ENCODE measurements at places on chromosomes 2 and 18.
A peak's percentile ranks its signal among the peaks of the same experiment; 100 is the strongest.

DNA sequence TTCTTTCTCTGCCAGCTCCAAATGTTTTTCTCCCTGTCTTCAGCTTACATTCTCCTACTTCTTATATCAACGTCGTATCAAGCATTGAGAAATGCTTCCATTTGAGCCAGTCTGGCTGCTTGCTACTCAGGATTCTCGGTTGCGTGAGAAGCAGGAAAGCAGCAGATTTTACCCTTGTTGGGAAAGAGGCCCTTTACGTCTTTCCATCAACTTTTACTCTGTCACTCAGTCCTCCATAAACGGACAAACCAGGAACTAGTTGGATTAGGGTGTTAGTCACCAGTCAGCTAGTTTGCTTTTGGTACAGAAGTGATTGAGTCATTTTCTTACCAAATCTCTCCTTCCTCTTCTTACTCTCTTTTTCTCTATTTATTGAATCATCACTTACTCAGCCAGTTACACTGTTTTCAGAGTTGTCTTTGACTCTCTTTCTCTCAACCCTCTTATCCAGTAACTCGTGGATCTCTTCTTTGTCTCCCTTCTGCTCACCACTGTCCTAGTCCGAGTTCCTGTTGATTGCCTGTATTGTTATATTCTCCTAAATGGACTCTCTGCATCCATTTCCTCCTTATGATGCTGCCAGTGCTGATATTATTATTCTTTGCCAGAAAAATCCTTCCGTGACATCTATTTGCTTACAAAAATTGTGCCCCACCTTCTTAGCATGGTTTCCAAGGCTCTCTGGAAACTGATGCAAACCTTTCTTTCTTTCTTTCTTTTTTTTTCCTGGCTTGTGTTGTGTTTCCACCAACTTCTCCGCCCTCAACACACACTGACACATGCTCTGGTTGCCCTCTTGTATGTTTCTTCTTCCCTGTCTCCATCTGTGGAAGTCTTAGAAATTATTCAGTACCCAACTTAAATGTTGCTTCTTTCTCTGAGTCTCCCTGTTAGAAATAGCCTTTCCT, 61.5 kb downstream of the VRK2 start:
- peak; percentile 92 for DNase-seq

DNA sequence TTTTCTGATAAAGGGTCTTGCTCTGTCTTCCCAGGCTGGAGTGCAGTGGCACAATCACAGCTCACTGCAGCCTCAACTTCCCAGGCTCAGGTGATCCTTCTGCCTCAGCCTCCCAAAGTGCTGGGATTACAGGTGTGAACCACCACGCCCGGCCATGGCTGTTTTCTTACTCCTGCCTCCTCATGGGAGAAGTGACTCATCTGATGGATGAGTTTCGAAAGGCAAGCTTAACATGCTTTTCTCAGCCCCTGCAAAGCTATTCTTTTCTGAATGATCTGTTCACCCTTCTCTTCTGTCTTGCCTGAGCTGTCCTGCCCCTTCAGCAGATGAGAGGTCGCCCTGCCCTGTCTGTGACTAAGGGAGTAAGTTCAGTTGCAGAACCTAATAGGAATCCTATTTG, 929 bp upstream of the CREG2 start:
- no peak for DNase-seq

- no peak for DNase-seq
These were observed 136.1 kb upstream of the TTC39C start for GRCh38 chr18:23878336-23878900.

DNA sequence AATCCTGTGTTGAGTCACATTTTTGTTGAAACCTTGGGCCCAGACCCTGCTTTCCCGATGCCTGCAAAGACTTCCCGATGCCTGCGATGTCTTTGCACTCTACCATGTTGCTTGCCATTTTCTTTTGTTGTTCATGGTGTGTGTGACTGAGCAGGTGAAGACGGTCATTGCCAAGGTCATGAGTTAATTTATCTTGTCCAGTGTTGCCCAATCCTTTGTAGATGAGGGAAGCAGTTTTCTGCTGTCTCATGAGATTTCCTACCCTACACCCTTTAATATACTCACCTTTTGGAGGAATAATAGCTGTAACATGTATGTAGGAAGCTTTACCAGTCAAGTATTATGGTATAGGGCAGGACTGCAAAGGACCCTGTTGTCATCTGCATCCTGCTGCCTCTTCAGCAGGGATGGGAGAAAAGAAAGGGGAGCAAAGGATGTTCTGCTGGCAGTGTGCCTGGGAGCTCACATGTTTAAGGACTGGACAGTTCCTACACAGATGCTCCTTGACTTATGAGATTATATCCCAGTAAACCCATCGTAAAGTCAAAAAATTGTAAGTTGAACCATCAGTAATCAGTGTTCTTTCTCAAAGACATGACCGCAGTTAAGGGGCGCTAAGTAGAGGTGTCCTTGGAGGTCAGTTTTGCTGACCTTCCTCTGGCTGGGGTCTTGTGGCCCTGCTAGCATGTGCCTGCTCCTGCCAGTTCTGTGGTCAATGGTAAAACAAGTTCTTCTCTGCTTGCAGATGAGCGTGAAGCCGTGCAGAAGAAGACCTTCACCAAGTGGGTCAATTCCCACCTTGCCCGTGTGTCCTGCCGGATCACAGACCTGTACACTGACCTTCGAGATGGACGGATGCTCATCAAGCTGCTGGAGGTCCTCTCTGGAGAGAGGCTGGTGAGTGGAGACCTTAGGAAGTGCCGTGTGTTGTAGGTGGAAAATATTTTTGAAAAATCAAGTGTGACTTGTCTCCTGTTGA, 124.8 kb upstream of the EML6 start:
- DNase-seq, result no peak

- DNase-seq, result no peak
These were observed 69.8 kb downstream of the MAP3K20 start for GRCh38 chr2:173145454-173145853.

DNA sequence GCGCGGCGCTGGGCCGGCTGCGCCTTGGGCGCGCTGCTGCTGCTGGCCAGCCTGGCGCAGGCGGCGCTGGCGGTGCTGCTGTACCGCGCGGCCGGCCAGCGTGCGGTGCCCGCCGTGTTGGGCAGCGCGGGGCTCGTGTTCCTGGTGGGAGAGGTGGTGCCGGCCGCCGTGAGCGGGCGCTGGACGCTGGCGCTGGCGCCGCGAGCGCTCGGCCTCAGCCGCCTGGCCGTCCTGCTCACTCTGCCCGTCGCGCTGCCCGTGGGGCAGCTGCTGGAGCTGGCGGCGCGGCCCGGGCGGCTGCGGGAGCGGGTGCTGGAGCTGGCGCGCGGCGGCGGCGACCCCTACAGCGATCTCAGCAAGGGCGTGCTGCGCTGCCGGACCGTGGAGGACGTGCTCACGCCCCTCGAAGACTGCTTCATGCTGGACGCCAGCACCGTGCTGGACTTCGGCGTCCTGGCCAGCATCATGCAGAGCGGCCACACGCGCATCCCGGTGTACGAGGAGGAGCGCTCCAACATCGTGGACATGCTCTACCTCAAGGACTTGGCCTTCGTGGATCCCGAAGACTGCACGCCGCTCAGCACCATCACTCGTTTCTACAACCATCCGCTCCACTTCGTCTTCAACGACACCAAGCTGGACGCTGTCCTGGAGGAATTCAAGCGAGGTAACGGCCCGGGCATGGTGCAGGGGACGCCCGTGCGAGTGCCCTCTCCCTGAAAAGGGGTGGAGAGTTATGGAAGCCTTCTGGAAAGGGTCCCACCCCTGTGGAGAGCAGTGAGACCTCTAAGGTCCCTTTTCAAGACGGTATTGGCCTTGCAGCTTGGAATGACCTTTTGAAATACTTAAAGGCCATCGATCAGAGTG, 1.0 kb downstream of the CNNM3 start:
- no peak for DNase-seq

GRCh38 chr2:236367506-236368289, 103.5 kb upstream of the ASB18 start:
- DNase-seq, result no peak

GRCh38 chr2:32711219-32711618, 83.4 kb downstream of the TTC27 start:
- DNase-seq, result no peak

DNA sequence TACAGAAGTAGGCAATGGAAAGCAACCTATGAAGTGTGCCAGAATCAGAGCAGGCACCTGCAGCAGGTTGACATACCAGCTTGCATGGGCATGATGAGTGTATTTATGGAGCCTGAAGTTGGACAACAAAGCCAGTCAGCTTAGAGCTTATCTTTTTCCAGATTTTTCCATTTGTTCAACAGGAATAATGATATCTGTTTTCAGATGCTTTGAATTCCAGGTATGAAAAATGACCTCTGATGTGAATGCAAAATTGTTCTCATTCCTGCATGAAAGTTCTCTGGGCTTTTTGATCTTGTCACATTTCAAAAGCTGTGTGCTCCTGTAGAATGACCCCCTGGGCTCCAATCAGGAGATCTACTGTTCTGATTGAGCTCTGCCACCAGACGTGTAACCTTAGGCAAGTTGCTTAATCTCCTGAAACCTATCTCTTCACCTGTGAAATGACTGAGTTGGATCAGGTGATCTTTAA, 38.2 kb upstream of the VIT start:
- no peak for DNase-seq

DNA sequence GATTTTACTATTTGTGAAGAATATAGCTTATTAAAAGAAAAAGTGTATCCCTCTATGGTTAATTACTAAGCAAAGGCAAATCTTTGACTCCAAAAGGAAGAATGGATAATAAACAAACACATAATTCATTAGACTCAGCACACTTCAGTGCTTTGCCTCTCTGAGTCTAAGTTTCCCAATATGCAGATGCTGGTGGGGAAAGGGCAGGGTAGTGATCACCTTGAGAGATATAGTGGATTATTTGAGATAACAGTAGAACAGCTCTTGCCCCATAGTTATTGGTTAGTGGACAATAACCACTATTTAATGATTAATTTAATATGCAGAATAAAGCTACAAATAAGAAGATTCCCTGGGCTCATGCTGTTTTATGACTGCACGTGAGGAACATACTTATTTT, 98.2 kb upstream of the SLC8A1 start:
- no peak for DNase-seq

DNA sequence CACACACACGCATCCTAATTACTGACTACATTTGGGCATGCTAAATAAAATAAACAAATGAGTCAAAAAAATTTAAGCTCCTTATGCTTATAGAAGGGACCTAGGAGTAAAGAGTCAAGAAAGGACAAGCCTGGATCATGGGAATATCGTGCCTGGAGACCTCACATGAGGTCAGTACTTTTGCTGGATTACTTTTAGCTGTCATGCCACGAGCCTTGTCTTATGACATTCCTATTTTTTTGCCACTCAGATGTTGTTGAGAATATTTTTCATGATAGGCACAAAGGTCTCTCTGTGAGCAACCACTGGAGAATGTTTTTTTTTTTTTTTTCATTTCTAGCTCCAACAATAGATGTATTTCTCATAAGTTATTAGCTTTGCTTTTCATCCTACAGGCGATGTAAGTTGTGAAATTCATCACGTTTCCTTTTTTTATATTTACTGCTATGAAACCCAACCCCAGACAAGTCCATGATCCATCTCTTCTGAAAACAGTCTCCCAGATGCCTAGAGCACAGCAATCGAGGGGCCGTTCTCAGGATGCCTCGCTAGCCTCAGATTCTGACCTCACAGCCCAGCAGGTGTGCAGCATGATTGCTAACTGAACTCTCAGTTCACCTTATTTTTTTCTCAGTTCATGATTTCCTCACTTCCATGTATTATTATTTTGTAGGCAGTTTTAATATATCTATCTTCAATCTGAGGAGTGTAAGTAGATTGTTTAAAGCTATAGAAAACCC, 464.5 kb downstream of the IRS1 start:
- no peak for DNase-seq

DNA sequence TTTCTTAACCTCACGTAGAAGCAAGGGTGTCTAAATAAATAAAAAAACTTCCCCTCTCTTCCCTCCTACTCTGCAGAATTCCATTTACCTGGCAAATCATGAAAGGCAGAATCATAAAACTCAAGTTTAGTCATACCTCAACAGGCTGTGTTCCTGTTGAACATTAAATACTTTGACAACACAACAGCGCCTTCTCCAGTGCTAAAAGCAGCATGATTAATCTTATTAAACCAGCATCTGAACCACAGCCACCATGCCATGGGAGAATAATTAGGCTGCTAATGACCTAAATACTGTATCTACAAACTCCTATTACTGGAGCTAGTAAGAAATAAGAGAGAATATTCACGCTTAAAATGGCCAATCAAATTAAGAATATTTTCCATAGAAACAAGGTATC, 68.1 kb downstream of the CDH2 start:
- DNase-seq, result no peak

GRCh38 chr2:39504790-39505335, 67.8 kb upstream of the MAP4K3 start:
- peak; percentile 46 for DNase-seq
